ENCODE measurements at places on chromosomes 11 and 22.

- DNase-seq: no peak
These were observed 104.3 kb downstream of the EXT2 start for GRCh38 chr11:44199816-44200215.

GRCh38 chr11:70656252-70656651 lies 257.9 kb downstream of the CTTN start:
- DNase-seq: no peak

DNA sequence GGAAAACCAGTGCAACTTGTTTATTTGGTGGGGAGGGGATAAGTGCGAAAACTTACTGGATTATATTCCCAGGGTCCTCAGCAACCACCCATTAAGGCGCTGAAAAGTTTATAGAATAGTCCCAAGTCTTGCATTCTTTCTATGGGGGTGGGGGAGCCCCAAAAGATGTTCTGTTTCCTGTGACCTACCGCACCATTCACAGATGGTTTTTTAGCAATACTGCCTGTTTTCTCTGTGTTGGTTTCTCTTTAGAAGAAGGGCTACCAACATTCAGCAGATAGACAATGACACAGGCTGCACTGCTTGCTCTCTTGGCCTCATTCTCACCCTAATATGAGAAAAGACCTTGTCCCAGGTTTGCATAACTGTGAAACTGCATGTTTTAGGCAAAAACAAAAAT lies 86.5 kb downstream of the FAM76B start:
- no peak for DNase-seq

DNA sequence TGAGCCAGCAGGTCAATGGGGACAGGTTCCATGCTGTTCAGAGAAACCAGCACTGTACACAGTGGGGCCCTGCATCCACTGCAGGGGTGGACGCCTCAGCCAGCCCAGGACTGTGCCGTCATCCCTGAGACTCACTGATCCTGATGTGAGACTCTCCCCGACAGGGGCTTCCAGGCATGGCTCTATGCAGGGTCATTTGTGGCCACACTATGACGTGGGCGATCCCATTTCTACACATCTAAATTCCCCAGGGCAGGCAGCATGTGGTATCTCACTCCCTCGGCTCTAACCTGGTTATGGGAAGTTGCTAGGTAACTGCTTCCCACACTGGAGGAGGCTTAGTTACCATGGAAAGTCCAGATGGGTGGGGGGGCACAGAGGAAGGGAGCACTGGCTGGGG lies 14.2 kb upstream of the FAM83F start:
- DNase-seq: no peak

DNA sequence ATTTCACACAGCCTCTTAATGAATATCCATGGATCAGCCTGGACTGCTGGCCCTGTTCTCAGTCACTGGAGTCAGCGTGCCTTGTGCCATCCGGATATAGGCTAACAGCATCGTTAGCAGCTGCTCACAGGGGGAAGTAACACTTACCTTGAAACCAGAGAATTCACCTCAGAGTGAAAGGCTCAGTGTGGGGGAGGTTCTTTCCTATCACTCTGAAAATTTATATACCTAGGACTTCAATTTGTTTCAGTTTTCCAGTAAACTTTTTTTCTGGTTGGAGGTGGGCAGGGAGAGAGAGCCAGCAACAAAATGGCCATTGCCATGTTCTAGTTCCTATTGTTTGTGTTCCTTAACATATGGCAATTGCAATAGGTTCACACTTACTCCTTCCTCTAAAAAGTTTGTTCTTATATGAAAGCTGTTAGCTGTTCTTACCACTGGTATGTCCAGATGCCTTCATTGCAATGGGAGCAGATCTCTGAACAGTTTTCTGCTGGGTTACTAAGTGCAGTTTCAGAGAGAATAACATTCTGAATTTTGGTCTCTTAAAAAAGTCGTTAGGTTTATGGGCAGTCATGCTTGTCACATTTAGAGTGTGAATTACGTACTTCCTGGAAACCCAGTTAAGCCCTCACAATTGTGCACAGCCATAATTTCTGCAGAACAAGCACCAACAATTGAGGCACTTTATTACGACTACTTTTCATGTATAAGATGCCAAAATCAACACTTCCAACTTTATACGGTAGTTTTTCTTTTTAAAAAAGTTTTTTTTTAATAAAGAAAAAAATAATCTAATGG lies 247.6 kb downstream of the CADM1 start:
- no peak for DNase-seq

GRCh38 chr11:84581083-84581482 lies 1046.1 kb downstream of the DLG2 start:
- DNase-seq: no peak

GRCh38 chr22:30582788-30583545 lies 8.5 kb upstream of the GAL3ST1 start:
- DNase-seq: no peak

GRCh38 chr11:15006139-15006759 lies 34.1 kb upstream of the CALCA start:
- no peak for DNase-seq

- DNase-seq: no peak
These were observed 42.1 kb downstream of the PRDM10 start for GRCh38 chr11:129960216-129961214.

GRCh38 chr11:120827820-120828219 lies 196.1 kb upstream of the TBCEL start:
- DNase-seq: no peak

DNA sequence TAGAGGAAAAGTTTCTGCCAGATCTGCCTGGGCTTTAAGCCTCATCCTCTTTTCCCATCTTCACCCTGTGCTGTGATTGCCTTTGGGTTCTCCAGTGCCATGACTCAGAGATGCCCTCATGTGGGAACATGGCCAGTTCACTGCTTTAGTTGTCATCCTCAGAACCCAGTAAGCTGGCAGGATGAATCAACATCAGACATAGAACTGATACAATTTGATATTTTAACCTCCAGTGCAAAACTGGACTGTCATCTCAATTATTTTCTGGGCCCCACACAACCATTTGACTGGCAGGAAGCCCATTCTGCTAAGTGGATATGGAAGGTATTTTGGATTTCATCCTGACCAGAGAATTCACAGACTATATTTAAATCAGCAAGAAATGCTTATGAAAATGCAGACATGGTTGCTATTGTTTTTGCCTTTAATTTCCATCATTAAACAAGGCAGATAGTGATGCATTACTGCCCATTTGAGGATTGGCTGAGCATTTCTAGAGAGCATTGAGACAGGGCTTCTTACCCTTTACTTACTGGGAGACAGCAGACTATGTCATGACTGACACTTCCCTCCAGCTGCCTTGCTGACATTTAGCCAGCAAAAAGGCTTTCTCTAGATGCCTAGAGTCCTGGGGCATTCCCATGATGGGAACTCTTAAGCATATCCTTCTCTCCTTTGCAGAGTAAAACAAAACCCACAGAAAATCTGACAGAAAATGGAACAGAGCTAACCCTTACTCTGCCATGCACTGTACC lies 327.1 kb upstream of the MTNR1B start:
- DNase-seq: no peak

- DNase-seq: no peak
These were observed 22.6 kb upstream of the SOX10 start for GRCh38 chr22:38006906-38007305.

DNA sequence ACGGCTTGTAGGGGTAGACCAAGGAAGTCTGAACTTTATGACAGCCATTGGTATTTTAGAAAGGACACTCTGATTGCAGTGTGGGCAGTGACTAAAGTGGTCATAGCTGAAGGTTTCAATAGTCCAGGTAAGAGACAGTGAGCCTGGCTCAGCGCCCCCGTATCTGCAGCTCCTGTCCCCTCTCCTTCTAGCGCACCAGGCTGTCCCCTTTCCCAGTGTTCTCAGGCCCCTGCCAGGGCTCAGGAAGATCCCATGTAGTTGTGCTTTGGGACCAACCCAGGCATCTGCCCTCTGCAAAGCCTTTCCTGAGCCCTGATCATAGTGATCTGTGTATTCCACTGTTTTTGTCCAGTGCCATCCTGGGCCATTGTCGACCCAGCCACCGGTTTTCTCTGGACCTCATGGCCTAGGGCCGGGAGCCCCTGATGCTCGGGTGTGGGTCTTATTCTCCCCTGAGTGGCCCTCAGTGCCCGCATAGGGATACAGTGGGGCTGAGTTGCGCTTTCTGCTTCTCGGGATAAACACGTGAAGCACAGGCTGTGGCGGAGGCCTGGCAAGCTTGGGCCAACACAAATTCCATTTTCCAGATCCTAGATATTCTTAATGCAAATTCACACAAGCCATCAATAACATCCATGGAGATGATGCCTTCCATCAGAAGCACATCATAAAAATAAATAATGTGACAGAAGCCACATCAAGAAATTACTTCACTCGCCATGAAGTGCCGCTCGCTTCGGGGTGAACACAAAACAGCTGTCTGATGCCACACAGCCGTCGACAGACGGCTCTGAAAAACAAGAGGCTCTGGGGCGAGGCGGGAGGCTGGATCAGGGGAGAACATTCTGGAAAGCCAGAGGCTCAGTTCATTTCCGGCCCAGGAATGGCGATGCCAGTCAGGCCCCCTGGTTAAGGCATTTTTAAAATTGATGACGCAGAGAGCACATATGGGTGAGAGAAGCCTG lies 805.0 kb downstream of the TBC1D22A start:
- no peak for DNase-seq

DNA sequence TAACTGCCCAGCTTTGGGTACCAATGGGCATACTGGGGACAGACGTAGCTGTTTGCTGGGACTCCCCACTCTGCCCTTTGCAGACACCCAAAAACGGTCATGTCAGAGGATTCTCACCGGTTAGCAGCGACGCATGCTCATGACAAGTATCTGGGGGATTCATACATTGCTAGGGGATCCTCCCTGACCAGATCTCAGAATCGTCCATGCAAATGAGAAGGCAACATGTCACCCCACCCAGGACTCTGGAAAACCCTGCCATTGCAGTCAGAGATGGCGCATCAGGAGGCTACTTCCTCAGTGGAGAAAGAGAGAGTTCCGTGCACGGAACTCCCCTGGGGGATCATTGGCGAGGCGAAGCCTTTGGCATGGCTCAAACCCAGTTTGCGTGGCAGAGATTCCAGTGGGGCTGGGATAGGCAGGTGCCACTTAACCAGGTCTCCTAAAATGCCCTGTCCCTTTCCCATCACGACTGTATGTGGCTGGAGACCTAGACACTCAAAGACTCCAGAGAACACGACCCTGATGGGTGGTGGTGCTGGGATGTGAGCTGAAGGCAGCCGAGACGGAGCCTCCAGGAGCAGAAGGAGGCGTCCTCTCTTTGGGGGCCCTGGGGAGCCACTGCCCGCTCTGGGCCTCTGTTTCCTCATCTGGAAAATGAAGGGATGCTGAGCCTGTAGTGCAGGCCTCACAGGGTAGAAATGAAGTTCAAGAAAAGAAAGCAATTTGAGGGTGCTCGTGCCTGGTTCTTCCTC lies 4.9 kb downstream of the RGL4 start:
- DNase-seq: no peak

GRCh38 chr11:66866511-66866986 lies 9.7 kb downstream of the LRFN4 start:
- no peak for DNase-seq

GRCh38 chr11:116387641-116388040 lies 385.1 kb downstream of the BUD13 start:
- DNase-seq: no peak

- DNase-seq: no peak
These were observed 31.4 kb downstream of the PPM1F start for GRCh38 chr22:21921184-21921721.

GRCh38 chr11:23263466-23263865 lies 403.2 kb upstream of the CCDC179 start:
- DNase-seq: no peak

- no peak for DNase-seq
These were observed 82.1 kb downstream of the DHCR7 start for GRCh38 chr11:71366076-71366475.

- DNase-seq: no peak
These were observed 24.5 kb downstream of the SMIM38 start for GRCh38 chr11:69180226-69180625.

GRCh38 chr11:121881806-121882205 lies 234.2 kb downstream of the BLID start:
- no peak for DNase-seq

DNA sequence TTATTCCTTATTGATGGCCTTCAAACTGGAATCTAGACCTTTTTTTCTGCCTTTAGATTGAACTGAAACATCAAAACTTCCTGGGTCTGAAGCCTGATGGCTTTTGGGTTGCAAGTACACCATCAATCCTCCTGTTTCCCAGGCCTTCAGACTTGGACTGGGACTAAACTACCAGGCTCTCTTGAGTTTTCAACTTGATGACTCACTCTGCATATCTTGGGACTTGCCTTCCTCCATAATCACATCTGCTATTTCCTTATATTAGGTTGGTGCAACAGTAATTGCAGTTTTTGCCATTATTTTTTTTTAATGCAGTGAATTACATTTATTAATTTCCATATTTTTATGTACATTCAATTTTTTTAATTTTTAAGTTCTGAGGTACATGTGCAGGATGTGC lies 7.0 kb downstream of the OR51B5 start:
- no peak for DNase-seq

GRCh38 chr11:95088946-95089619 lies 563 bp upstream of the ENDOD1 start:
- peak; percentile 88 for DNase-seq

- DNase-seq: peak; percentile 76
These were observed 12.0 kb downstream of the BRSK2 start for GRCh38 chr11:1401656-1402221.

GRCh38 chr11:117754030-117754429 lies 43.0 kb downstream of the DSCAML1 start:
- no peak for DNase-seq

Measured in retina (tissue), 1 donor.